ENCODE measurements at places on chromosomes 3 and 15.

GRCh38 chr15:29665444-29666003, 156.7 kb downstream of the TJP1 start:
- no peak for DNase-seq

- DNase-seq, result no peak
Measured at GRCh38 chr15:55007561-55007960, 189.2 kb downstream of the RSL24D1 start.

- DNase-seq, result no peak
Measured at GRCh38 chr3:60893946-60894345, 357.3 kb downstream of the FHIT start.

GRCh38 chr15:100784493-100785180, 95.0 kb upstream of the ALDH1A3 start:
- DNase-seq, result no peak

DNA sequence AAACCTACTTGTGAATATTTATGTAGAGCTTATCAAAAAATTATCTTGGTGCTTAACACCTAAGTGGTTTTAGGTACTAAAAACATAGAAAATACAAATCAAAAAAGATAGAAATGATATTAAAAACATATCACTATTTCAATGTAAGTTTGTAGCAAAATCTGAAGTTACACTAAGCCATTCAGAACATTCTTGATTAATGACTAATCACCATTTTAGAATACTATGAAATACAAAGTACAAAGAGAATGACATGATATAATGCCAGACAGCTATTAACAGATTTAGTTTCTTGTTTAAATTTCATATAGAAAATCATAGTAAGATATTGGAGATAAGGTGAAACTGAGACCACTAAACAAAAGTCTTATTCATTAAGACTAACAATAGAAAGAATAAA, 169.7 kb upstream of the AGTR1 start:
- no peak for DNase-seq

GRCh38 chr3:59273976-59274375, 224.2 kb upstream of the CFAP20DC start:
- DNase-seq, result no peak

DNA sequence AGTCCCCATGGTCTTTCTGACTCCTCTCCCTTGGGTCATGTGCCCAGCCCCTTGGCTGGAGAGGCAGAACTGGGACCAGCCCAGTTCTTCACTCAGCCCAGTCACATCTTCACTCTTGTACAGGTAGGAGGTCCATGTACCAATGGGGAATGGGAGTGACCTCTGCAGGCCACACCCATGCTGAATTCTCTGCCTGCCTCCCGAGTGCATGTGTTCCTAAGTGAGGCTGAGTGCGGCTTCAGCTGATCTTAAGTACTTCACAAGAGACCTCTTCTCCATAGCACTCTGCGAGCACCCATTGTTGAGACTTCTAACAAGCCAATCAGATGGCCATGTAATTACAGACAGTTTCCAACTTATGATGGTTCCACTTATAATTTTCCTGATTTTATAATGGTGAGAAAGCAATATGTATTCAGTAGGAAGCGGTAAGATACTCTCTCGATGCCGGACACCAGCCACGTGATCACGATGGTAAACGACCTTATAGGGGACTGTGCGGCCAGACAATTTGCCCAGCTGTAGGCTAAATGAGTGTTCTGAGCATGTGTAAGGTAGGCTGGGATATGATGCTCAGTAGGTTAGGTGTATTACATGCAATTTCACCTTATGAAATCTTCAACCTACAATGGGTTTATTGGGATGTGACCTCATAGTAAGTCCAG, 112.1 kb downstream of the KLF13 start:
- no peak for DNase-seq

- peak; percentile 29 for DNase-seq
Measured at GRCh38 chr3:122942937-122943827, 84.4 kb downstream of the SEMA5B start.

- DNase-seq, result peak; percentile 40
Measured at GRCh38 chr15:66841953-66842681, 140.1 kb downstream of the SMAD6 start.

GRCh38 chr3:74489050-74489792, 125.2 kb downstream of the CNTN3 start:
- DNase-seq, result no peak

All from activated T-cell treated with anti-CD3 and anti-CD28 coated beads, Interleukin-2, amount 50 U/mL, for 1 hour (primary cell).